ENCODE measurements at places on chromosomes 1 and 21.

GRCh38 chr1:156337888-156338179, 258 bp downstream of the CCT3 start:
- no peak for DNase-seq

DNA sequence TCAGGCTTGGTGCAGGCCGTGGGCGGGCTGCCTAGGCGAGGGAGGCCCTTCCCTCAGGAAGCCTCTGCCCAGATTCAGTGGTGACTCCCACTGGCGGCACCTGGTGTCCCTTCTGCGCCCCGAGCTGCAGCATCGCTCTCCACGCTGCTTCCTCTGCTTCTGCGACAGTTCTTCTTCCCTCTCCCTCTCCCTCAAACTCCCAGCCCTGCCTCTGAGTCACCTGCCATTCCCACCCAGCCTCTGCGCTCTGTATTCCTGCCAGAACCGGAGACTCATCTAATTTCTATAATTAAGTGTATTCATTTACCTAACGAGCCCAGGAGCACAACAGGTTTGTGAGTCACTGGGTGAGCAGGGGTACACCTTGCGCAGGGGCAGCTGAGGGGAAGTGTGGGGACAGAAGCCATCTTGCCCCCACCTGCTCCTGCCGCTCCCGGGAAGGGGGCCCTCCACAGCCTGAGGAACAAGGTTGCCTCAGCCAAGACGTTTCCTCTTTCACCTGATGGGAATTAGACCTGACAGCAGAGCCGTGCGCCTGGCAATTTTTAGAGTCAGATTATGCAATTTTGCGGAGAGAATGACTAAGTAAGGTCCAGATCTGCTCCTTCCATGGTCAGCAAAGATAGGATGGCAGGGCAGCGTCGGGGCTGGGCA, 19.4 kb downstream of the KCNC4 start:
- no peak for DNase-seq

DNA sequence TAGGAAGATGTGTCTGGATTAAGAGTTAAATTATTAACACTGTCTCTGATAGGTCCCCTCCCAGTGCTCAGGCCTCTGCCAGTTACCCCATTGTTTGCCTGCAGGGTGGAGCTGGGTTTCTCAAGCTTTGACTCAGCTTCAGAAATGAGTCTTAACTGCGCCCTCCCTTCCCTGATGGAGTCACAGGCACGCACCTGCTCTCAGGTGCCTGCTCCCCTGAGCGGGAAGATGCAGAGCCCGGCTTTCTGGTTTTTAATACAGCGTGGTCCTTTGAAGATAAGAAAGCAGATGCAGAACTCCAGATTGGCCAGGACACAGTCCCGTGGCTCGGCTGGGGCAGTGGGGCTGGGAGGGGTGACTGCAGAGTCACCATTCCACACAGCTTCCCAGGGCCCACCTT, 3.2 kb upstream of the SPRR4 start:
- no peak for DNase-seq

GRCh38 chr1:151827853-151828252, 3.7 kb downstream of the RORC start:
- DNase-seq: no peak

DNA sequence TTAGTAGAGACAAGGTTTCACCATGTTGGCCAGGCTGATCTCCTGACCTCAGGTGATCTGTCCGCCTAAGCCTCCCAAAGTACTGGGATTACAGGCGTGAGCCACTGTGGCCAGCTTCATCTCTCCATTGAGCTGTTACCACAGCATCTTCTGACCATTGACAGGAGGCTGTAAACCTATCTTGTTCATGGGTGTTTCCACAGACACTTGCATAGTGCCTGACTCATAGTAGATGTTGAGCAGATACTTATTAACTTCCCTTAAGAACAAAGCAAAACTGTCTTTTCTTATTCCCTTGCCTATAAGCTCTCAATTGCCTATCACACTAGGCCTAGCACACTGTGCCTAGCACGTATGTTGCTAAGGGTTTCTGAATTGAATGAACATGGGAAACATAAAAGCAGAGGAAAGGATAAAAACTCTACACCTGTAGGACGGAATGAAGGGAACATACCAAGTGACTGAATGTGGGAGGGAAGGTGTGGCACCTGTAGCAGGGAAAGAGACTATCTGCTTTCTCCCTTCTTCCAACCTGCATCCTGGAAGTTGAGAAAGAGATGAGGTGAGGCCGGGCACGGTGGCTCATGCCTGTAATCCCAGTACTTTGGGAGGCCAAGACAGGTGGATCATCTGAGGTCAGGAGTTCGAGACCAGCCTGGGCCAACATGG, 1.2 kb upstream of the C1orf54 start:
- DNase-seq: no peak

All from left colon (tissue), 2 donors.